ENCODE measurements at places on chromosomes 16 and 17. TPM values are rescaled to one million over a fixed set of nuclear protein-coding genes. Genes with fewer than 3 reads are reported as not detected.

The NPW gene
- total RNA-seq, result 3.9 TPM

The CCL23 gene
- 2.9 TPM for total RNA-seq

The QPRT gene
- 136 TPM for total RNA-seq

The CA5A gene
- not detected for total RNA-seq

GRCh38 chr16:73068541-73069401, 20.8 kb upstream of the ZFHX3 start:
- DNase-seq, result peak; percentile 60
- H3K4me1 ChIP-seq, result peaks cover 57% of the 10 kb centered on the region
- H3K27ac ChIP-seq, result peak overlapping the region; percentile 97
- H3K4me3 ChIP-seq, result no peak overlapping the region
- H3K36me3 ChIP-seq, result no peaks in the 10 kb centered on the region
- no peaks in the 10 kb centered on the region for H3K27me3 ChIP-seq

DNA sequence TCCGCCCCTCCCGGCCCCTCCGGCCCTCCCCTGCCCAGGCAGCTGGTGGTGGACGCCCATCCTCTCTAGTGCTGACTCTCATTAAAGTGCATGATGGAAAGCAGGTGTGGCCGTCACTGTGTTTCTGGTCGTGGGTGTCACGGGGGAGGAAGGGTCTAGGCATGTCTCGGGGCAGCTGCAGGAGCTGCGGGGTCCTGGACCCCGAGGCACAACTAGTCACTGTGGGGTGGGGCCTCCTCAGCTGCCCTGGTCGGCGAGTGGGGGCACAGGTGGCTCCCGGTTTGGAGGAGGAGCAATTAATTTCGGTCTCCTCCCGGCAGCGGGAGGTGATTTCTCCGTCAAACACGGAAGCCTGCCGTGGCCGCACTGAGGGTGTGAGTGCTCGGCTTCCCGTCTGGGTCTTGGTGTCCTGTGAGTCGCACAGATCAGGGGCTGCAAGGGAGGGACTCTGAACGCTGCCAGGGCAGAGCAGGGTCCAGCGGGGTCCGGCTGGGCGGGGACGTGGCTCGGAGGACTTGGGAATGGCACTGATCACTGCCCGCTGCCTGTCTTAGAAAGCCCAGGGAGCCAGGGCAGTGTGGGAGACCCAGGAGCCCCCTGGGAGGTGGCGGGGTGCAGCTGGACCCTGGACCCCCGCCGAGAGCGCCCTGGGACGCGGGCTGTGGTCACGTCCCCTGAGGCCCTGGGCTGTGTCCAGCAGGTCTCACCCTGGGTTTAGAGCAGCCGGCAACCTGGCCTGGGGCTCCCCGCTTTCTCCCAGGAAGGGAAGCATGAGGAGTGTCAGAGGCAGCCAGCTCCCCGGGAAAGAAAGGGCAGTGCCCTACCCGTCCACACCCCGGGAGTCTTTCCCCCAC, 3.3 kb downstream of the TPSD1 start:
- H3K27ac ChIP-seq, result no peak overlapping the region
- H3K27me3 ChIP-seq, result peaks cover 16% of the 10 kb centered on the region
- no peaks in the 10 kb centered on the region for H3K36me3 ChIP-seq
- no peak overlapping the region for H3K4me3 ChIP-seq

DNA sequence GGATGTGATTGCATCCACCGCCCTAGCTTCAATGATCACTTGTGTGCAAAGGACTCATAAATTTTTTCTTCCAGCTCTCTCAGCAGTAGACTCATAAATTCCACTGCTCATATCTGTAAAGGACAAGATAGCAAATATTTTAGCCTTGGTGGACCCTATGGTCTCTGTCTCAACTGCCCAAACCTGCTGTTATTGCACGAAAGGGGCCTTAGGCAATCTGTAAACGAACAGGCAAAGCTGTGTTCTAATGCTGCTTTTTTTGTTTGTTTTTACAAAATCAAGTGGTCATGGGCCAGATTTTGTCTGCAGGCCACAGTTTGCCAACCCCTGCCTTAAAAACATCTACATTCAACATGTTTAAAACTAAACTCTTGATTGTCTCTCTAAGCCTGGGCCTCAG, 34.1 kb downstream of the FAM20A start:
- no peaks in the 10 kb centered on the region for H3K27me3 ChIP-seq
- H3K4me3 ChIP-seq, result no peak overlapping the region
- no peak for DNase-seq
- no peak overlapping the region for H3K27ac ChIP-seq

- no peaks in the 10 kb centered on the region for H3K27me3 ChIP-seq
- H3K27ac ChIP-seq, result no peak overlapping the region
- no peak overlapping the region for H3K4me3 ChIP-seq
- DNase-seq, result no peak
- H3K4me1 ChIP-seq, result peaks cover 35% of the 10 kb centered on the region
- H3K36me3 ChIP-seq, result peaks cover 19% of the 10 kb centered on the region
Observed at GRCh38 chr16:68247400-68247799, 2.2 kb downstream of the PLA2G15 start.

GRCh38 chr16:79109771-79110170, 490.8 kb downstream of the MAF start:
- H3K4me1 ChIP-seq, result no peaks in the 10 kb centered on the region
- no peaks in the 10 kb centered on the region for H3K36me3 ChIP-seq
- H3K4me3 ChIP-seq, result no peak overlapping the region
- H3K27ac ChIP-seq, result no peak overlapping the region
- DNase-seq, result no peak

GRCh38 chr17:4487820-4488716, 10.6 kb upstream of the SPNS2 start:
- no peaks in the 10 kb centered on the region for H3K36me3 ChIP-seq
- H3K4me3 ChIP-seq, result no peak overlapping the region
- no peak for DNase-seq

- DNase-seq, result no peak
- H3K4me1 ChIP-seq, result no peaks in the 10 kb centered on the region
- no peaks in the 10 kb centered on the region for H3K36me3 ChIP-seq
- H3K27ac ChIP-seq, result no peak overlapping the region
- no peaks in the 10 kb centered on the region for H3K27me3 ChIP-seq
- no peak overlapping the region for H3K4me3 ChIP-seq
Observed at GRCh38 chr17:52738791-52739190, 580.3 kb upstream of the CA10 start.

- no peak overlapping the region for H3K4me3 ChIP-seq
- peaks cover 23% of the 10 kb centered on the region for H3K4me1 ChIP-seq
- DNase-seq, result no peak
Observed at GRCh38 chr17:61248399-61248798, 151.2 kb upstream of the TBX2 start.

DNA sequence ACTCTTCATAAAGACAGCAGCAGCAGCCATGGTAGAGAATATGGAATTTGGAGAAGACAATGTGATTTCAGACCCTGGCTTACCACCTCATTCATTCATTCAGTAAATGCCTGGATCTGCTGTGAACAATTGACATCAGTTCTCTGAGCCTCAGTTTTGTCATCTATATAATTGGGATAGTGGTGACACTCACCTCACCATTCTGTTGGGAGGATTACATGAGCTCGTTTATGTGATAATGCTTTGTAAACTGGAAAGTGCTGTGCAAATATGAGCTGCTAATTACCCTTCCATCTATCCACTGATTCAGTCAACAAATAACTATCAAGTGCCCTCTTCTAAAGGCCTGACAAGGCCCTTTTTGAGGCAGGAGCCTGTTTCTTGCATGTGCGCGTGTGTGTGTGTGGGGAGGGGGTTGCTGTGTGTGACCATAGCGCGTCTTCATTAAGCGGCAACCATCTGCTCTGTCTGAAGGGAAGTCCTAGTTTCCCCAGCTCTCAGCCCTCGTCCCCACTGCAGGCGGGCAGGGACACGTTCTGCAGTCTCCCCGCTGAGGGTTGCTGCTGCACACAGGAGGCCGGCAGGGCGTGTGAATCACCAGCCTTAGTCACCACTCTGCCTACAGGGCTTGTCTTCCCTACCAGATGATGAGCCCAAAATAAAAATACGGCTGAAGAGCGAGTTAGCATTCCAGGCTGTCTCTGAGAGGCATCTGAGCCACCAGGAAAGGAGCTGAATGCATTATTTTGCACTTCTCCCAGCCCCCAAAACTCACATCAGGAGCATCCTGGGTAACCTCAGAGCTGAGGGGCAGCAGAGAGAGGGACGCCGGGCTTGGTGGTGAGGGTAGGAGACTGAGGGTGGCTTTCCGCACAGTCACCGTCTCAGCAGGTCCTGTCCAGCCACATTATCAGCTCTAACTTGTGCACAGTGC, 19.9 kb downstream of the ARL4D start:
- no peaks in the 10 kb centered on the region for H3K4me1 ChIP-seq
- no peaks in the 10 kb centered on the region for H3K27me3 ChIP-seq
- H3K36me3 ChIP-seq, result no peaks in the 10 kb centered on the region
- DNase-seq, result peak; percentile 77

GRCh38 chr17:19702217-19702641, 14.2 kb downstream of the SLC47A2 start:
- no peaks in the 10 kb centered on the region for H3K36me3 ChIP-seq
- peak overlapping the region; percentile 60 for H3K27ac ChIP-seq
- no peak for DNase-seq

DNA sequence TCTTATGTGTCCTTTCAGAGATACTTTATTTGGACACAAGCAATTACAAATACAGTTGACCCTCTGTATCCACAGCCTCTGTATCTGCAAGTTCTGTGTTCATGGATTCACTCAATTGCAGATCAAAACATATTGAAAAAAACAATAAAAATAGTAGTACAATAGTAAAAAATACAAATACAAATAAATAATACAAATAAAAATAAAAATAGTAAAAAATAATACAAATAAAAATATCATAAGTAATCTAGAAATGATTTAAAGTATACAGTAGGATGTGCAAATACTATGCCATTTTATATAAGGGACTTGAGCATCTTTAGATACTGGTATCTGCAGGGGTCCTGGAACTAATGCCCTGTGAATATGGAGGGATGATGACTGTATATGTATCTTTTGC, 47.4 kb upstream of the WSB1 start:
- H3K27ac ChIP-seq, result peak overlapping the region; percentile 73
- H3K27me3 ChIP-seq, result no peaks in the 10 kb centered on the region
- H3K36me3 ChIP-seq, result no peaks in the 10 kb centered on the region
- H3K4me3 ChIP-seq, result no peak overlapping the region
- H3K4me1 ChIP-seq, result peaks cover 50% of the 10 kb centered on the region
- no peak for DNase-seq

GRCh38 chr17:70181376-70181775, 12.0 kb downstream of the KCNJ2 start:
- H3K4me1 ChIP-seq, result no peaks in the 10 kb centered on the region
- no peaks in the 10 kb centered on the region for H3K27me3 ChIP-seq
- H3K36me3 ChIP-seq, result no peaks in the 10 kb centered on the region
- H3K4me3 ChIP-seq, result no peak overlapping the region
- H3K27ac ChIP-seq, result no peak overlapping the region

- H3K4me1 ChIP-seq, result no peaks in the 10 kb centered on the region
- no peak overlapping the region for H3K4me3 ChIP-seq
- DNase-seq, result no peak
- H3K27ac ChIP-seq, result no peak overlapping the region
- no peaks in the 10 kb centered on the region for H3K27me3 ChIP-seq
- no peaks in the 10 kb centered on the region for H3K36me3 ChIP-seq
Observed at GRCh38 chr17:21676281-21677111, 15.8 kb upstream of the KCNJ18 start.

GRCh38 chr17:32894245-32894644, 17.3 kb upstream of the MYO1D start:
- DNase-seq, result no peak
- H3K4me1 ChIP-seq, result no peaks in the 10 kb centered on the region
- H3K4me3 ChIP-seq, result no peak overlapping the region
- H3K27me3 ChIP-seq, result no peaks in the 10 kb centered on the region

DNA sequence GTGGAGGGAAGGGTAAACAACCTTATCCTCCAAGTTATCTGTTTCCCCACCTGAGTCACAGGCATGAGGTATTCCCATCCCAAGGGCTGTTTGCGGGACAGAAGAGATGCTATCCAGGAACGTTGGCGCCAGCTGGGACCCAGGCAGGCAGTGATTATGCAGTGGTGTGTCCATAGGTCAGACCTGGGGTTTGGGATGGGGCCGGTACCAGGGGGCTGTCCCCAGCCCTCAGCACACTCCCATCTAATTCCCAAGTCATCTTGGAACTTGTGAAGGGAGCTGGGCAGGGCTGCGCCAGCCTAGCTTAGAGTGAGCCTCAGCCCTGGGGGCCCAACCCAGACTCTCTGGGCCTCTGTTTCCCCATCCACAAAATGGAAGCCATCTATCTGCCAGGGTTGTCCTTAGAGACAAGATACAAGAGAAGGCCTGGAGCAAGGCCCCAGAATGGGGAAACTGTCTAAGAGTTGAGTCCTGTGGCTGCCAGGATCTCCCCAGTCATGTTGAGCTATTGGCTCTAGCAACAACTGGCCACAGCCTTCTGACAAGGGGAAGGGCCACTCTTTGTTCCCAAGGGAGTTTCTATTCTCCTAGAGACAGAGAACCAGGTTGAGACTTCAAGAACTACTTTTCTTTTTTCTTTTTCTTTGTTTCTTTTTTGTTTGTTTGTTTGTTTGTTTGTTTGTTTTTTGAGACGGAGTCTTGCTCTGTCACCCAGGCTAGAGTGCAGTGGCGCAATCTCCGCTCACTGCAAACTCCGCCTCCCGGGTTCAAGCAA, 9.8 kb upstream of the JUP start:
- H3K27ac ChIP-seq, result no peak overlapping the region
- no peak for DNase-seq
- peaks cover 23% of the 10 kb centered on the region for H3K4me1 ChIP-seq
- no peak overlapping the region for H3K4me3 ChIP-seq
